ENCODE measurements at places on chromosomes 5 and 9.

- no peak for DNase-seq
Measured at GRCh38 chr5:154141745-154142221, 48.8 kb upstream of the GALNT10 start.

- DNase-seq, result no peak
Measured at GRCh38 chr5:52789378-52789777, 1.7 kb downstream of the ITGA1 start.

DNA sequence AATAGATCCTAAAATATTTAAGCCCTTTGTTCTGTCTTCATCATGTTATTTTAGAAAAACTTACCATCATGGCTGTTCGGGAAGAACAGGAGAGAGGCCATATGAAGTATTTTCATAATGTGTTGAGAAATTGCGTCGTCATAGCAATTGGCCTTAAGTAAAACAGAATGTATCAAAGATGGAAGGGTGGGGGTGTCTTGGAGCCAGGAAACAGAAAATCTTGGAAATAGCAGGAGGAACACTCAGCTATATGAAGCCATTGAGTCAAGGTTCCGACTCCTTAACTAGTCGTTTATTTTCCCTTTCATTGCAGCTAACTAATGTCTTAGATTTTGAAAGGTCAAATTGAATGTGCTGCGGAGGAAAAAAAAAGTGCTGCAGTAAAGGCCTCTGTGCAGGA is 1.3 kb downstream of the SPTAN1 start:
- no peak for DNase-seq

GRCh38 chr5:171601266-171601881 is 181.9 kb downstream of the FGF18 start:
- no peak for DNase-seq

GRCh38 chr9:31677415-31677814 is 707.0 kb upstream of the ACO1 start:
- no peak for DNase-seq

DNA sequence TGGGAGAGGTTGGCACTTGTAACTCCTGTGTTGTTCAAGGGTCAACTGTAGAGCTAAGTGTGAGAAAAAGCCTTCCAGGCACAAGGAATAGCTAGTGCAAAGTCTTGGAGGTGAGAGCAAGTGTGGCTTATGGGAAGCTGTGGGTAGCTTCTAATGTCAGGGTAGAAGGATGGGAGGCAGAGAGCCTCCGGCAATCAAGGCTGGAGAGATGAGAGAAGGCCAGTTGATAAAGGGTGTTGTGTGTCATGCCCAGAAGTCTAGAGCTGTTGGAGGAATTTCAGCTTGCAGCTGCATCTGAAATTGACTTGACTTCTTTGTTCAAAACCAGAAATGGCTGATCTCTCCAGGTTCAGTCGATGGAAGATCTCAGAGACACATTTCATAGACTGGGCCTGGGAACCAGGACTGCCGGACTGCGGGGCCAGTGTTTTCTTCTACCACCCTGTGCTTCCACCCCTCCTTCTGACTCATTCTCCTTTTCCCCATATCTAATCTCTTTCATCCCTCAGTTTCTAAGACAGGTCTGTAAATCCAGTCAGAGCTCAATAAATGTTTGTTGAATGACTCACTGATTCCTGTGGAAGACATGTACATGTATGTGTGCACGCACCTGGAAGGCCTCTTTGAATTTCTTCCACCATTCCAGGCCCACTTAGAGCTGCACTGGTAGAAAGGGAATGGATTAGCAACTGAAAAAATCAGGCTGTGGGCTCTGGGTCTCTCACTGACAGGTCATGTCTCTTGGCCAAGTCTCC is 67.8 kb upstream of the KLF4 start:
- no peak for DNase-seq

- DNase-seq, result no peak
Measured at GRCh38 chr9:91395106-91395552, 28.5 kb downstream of the NFIL3 start.

DNA sequence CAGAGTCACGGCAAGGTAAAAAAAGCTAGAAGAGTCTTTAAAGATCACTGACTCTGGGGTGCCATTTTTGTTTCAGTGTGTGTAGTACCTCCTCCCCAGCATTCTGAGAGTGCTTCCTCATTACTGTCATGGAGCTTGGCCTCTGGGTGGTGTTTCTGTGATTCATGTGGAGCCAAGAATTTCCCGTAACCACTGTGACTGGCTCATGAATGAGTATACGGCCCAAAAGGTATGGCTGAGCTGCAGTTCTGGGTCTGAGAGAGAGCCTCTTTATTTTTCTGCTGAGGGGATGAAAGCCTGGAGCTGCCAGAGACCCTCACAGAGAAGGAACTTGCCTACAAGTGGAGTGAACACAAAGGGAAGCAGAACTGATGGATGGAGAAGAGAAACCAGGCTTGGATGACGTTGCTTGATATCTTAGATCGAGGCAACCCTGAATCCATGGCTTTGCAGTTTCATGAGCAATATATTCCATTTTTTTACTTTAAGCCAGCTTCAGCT is 85.6 kb downstream of the PTTG1 start:
- no peak for DNase-seq

DNA sequence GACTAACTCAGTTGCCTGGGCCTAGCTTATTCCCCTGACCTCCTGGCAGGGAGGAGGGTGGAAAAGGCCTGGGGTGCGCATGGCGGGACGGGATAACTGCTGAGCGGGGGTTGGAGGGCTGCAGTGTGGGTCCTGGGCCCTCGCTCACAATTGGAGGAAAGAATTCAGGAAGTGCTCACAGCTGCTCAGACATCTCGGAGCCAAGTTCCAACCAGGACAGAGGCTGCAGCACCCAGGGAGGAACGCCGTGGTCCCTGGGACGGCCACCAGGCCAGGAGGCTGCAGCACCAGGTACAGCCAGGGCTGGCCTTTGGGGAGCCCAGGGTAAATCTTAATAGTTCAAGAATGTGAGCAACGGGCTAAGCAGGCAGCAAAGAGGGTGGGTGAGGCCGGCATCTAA is at the start of gene SPAAR:
TSS of gene SPAAR (plus strand) at position 217 of the 400 bp plus-strand sequence. CDS start 974 bp downstream, outside the sequence.
- no peak for DNase-seq

- no peak for DNase-seq
Measured at GRCh38 chr5:126595486-126596083, 566 bp upstream of the ALDH7A1 start.

DNA sequence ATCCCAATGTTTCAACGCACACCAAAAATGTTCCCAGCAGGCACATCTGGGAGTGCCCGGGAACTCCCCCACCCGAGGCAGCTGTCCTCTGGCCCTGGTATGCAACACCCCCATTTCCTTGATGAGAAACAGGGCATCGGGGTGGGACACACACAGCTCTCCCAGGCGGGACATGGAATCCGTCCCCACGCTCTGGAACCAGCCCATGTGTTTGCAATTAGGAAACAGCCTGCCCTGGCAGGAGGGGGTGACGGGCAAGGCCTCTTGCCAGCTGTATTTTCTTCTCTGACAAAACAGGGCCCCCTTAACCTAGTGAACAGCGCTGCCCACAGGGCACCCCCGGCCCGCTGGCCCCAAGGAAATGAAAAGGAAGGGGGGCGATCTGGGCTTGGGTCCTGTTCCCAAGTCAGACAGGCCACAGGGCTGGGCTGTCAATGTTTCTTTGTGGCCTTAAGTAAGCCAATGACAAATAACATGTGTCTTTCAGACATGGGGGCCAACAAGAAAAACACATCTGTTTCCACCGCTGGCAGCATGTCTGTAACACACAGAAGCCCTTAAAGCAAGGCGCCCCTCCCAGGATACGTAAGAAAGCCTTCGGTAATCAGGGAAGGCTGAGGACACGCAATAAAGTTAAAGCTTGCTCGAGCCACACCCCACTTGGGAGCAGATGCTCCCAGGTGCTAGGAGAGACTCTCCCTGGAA is 125.3 kb downstream of the ROR2 start:
- no peak for DNase-seq

- DNase-seq, result peak; percentile 26
Measured at GRCh38 chr5:52989781-52990527, 802 bp downstream of the ITGA2 start.

- DNase-seq, result no peak
Measured at GRCh38 chr9:114291886-114292590, 30.9 kb upstream of the ORM1 start.

DNA sequence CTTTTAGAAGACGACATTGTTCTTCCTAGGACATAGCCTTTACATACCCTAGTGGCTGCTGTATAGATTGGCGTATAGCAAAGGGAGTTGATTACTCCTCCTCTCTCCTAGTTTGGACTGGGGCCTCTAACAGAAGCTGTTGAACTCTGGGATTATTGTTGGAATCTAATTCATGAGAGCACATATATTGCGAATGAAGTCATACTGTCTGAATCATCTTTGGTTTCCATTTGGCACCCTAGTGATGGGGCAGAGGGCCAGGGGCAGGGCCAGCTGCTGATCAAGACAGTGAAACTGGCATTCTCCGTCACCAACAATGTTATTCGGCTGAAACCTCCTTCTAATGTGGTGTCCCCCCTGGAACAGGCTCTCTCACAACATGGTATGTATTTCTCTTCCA is 40.3 kb downstream of the NUP188 start:
- no peak for DNase-seq

- DNase-seq, result no peak
Measured at GRCh38 chr5:160432196-160432595, 10.5 kb downstream of the PTTG1 start.

GRCh38 chr9:121783521-121784507 is 132.4 kb downstream of the DAB2IP start:
- DNase-seq, result no peak

- no peak for DNase-seq
Measured at GRCh38 chr9:114811966-114812636, 6.3 kb upstream of the TNFSF15 start.

GRCh38 chr5:32233696-32234447 is 59.8 kb upstream of the GOLPH3 start:
- DNase-seq, result no peak
